ENCODE measurements at places on chromosomes 3 and 15.
A peak's percentile ranks its signal among the peaks of the same experiment; 100 is the strongest.

- DNase-seq, result peak; percentile 22
Measured at GRCh38 chr3:79497447-79498111, 270.2 kb downstream of the ROBO1 start.

GRCh38 chr15:99442252-99442897 lies 123.4 kb upstream of the MEF2A start:
- peak; percentile 97 for DNase-seq

DNA sequence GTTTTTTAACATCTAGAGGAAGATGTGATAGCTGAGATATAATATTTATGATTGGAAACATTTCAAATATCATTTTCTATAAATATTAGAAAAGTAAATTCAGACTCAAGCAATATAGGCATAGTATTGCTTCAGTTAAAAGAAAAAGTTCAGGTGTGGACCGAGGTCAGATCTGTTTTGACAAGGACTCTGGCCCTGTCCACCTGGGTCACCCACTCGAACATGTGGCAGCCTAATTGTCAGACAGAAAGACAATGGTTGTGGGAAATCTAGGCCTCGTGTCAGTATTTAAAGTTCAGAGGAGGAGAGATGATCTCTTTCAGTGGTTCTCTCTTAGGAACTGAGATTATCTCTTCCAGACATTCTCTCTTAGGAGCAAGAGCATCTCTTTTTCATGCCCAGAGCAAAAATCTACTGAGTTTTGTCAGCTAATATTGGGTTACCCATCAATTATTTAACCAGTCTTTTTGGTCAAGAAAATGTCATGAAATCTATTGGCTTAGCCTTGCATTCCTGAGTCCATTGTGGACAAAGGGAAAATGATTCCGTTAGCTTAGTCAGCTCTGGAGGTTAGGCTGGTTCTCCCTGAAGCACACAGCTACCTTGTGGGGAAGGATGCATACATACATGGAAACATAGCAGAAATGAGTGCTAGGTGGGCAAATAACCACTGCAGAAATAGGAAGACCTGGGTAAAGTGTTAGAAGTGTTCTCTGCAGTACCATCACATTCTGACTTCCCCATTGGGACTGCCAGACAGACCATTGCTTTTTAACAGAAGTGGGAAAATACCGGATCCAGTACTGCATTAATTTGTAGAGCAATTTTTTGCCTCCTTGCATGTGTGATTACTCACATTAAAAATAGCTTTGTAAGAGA lies 343.3 kb downstream of the GRM7 start:
- DNase-seq, result no peak

DNA sequence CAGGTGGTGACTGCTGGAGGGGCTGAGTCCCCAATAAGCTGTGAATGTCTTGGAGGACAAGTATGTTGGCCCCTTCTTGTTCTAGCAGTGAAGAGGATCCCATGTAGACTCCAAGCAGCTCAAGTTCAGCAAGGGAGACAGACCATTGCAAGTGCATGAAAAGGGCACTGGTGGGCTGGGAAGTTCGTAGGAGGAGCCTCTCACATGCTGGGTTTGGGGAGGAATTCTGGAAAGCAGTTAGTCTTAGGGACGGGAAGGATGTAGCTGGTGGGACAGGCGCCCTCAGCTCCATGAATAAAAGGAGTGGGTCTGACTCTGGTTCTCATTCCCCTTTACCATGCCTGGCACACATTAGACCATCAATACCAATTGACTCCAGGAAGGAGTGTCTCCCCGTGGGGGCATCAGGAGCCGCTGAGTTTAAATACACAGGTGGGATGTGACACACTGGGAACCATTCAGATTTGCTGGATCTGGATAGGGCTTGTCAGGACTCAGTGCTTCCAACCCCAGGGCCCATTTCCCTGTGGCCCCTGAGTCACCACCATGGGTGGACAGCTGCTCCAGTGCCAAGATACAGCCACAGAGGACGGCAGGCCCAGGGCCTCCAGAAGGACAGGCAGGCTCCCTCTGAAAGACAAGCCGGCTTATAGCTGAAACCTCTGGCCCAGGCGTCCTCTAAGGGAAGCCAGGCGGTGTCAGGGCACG lies 552 bp upstream of the XYLB start:
- no peak for DNase-seq

- DNase-seq, result no peak
Measured at GRCh38 chr3:176855901-176856486, 341.3 kb downstream of the TBL1XR1 start.
